ENCODE measurements at places on chromosomes 11 and 22.

- DNase-seq, result no peak
Observed at GRCh38 chr11:107624983-107625684, 34.2 kb downstream of the ELMOD1 start.

GRCh38 chr11:120719348-120719747 is 207.8 kb downstream of the GRIK4 start:
- DNase-seq, result no peak

DNA sequence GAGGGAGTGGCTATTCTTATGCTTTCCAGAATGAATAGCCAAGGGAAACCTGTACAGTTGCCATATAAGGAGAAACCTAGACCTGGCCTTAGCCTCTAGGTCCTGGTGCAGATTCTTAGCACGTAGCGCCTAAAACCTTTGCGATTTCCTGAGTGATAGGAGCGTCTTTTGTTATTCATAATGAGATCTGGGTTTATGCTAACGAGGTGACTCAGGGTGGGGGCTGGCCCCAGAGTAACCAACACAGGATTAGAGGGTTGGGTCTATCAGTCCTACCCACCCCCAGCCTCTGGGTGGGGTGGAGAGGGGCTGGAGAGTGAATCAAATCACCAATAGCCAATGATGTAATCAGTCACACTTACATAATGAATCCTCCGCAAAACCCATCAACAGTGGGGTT is 73.4 kb upstream of the PARVG start:
- no peak for DNase-seq

DNA sequence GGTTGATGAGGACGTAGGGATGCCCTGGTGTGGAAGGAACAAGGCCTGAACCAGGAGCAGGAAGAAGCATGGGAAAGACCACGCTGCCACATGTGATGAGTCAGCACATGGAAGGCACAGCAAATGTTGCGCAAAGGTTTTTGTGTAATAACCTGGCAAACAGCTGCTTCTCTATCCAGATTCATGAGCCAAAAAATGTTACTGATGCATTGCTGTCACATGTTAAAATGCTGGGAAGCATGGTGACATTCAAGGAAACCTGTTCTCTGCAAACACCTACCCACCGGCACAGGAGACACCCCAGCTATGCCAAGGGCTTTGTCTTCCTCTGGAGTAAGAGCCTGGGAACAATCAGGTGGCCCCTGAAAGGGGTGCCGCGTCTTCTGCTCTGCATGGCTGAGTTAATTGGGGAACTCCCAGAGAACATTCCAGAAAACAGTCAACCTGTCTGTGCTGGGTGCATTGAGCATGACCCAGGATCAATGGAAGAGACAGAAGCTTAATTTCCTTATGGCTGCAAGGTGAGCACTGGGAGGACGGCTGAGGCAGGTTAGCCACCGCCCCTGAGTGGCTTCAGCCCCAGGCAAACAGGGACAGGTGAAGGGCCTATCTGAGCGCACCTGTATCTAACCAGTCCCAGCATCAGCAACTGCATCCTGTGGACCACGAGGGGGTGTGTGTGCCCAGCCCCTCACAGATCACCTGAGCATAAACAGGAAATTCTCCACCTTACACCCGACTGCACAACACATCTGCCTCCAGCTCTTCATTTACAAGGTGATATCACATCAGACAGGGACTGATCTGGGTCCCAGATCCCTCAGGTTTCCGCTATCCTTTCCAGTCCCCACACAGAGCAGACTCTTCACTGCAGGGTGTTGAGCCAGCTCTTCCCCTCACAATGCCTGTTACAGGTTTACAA is 108.4 kb downstream of the GGTLC2 start:
- DNase-seq, result no peak

- no peak for DNase-seq
Observed at GRCh38 chr11:70888061-70888460, 364.3 kb downstream of the SHANK2 start.

Measured in NCI-H2029 treated with DMSO at 0.1 percent for 48 hours (cell line).